Muscle of leg (tissue), 16 donors: ENCODE measurements at places on chromosomes 6 and 20.

- DNase-seq, result no peak
These were observed 99.3 kb downstream of the RPP40 start for GRCh38 chr6:4904461-4905025.

DNA sequence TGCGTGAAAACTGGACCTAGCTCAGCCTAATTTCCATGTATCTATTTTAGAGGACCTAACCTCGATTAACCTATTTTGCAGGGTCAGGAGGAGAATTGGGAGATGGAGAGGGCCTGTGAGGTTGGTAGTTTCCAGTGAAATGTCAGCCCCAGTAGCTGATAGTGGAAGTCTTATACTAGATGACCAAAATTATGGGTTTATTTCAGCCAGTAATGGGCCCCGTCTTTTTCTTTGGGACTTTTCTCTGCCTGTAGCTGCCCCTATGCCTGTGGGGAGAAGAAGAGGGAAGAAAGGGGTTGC is 37.8 kb downstream of the RREB1 start:
- no peak for DNase-seq

DNA sequence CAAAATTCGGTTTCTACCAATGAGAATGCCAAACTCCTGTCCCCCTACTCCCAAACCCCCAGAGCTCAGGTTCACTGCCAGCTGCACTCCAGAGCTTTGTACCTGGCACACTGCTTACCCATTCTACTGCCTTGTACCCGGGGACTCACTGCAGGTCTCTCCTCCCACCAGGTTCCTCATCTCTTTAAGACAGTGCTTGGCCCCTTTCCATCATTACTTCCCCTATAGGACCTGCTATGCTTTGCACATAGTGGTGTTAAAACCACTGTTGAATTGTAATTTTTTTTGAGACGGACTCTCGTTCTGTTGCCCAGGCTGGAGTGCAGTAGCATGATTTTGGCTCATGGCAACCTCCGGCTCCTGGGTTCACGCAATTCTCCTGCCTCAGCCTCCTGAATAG is 25.9 kb downstream of the LYRM4 start:
- DNase-seq, result peak; percentile 41

DNA sequence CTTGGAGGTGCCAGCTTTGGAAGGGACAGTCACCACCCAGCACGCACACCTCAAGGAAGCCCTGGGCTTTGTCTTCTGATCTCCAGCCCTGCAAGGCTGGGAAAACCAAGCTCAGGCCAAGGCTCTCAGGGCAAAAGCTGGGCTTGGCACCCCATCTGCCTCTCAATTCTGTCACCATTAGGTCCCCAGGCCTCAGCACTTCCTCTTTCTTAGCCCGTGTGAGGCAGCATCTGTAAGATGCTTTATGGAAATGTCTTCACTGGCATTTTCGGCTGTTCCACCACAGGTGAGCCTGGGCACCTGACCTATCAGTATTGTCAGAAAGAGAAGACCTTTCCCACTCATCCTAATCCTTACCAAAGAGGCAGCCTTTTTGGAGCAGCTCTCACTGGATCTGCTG is 24.6 kb downstream of the GMEB2 start:
- DNase-seq, result no peak

DNA sequence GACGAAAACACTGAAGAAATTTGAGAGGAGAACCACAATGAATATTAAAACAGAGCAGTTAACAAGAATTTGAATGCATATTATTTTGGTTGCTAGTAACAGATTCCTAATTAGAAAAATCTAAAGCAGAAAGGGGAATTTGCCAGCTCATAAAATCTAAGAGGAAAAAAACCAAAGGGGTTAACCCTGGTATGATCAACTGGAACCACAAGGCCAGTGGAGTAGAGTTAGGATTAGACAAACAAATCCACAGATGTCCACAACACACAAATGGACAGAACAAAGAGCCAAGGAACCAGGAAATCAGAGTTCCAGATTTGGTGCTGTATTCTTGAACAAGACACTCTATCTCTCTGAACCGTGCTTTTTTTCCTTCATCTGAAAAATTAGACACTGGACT is 195.0 kb downstream of the TASP1 start:
- DNase-seq, result no peak

- peak; percentile 85 for DNase-seq
These were observed 39.0 kb downstream of the JAG1 start for GRCh38 chr20:10634683-10635411.

DNA sequence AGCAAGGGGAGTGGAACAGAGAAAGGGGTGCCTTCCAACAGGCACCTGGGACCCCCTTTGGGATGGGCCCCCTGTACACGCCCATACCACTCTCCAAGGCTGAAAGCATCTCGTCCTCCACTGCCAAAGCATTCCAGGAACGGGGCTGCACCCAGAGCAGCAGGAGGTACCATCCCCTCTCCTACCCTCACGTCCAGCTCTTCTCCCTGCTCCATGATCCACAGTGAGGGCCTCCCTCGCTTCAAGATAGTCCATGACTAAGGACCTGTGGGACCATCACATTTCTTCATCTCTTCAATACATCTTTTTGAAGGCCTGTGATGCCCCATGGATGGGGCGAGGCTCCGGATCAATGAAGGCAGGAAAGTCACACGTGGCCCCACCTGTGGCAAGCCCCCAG is 209.9 kb downstream of the ANKRD60 start:
- DNase-seq, result no peak

- no peak for DNase-seq
These were observed 251.7 kb downstream of the PHACTR1 start for GRCh38 chr6:12968290-12968689.

- DNase-seq, result no peak
These were observed 297.6 kb downstream of the CDH26 start for GRCh38 chr20:60255866-60256265.

DNA sequence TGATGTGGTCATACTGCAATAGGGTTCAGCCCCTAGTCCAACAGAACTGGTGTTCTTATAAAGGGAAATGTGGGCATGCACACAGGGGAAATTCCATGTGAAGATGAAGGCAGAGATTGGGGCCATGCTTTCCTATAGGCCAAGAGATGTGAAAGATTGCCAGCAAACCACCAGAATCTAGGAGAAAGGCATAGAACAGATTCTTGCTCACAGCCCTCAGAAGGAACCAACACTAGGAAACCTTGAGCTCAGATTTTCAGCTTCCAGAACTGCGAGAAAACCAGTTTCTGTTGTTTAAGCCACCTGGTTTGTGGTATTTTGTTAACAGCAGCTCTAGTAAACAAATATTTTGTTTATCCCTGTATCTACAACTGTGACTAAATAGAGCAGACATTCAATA is 197.6 kb upstream of the CITED2 start:
- DNase-seq, result no peak

GRCh38 chr6:36793296-36793912 is 45.8 kb downstream of the CPNE5 start:
- no peak for DNase-seq

DNA sequence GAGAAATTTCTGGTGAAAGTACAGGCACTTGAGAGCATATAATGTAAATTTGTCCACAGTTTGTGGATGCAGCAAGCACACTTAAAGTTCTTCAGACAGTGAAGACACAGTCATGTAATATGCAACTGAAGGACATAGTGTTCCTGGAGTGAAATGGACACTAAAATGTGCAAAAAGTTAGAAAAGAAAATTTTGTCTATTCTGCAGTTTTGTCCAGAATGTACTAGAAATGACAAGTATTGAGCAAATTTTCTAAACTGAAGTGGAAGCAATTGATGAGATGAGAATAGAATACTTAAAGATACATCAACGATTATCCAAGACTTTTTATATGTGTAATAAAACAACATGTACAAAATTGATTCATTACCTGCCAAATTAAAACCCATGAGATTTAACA is 647.0 kb upstream of the IMPG1 start:
- DNase-seq, result no peak

DNA sequence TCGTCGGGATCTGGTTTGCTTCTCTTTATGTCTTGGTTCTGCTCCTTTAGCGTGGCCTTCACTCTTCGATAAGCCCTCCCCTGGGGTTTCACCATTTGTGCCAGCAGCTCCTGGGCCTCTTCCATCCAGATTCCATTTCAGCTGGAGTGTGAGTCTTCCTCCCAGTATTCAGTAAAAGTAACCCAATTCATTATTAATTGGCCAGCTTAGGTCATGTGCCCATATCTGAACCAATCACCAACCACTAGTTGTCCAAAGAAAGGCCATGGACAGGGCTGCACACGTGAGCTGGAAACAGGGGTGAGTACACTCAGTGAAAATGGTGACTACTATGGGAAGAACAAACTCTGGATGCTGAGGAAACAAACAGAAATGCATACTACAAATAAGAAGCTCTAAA is 2.8 kb upstream of the DOK5 start:
- DNase-seq, result no peak

- DNase-seq, result no peak
These were observed 286.2 kb upstream of the RNF217 start for GRCh38 chr6:124676033-124676432.

- DNase-seq, result no peak
These were observed 14.6 kb upstream of the TXLNB start for GRCh38 chr6:139306291-139306981.

GRCh38 chr6:112501705-112502104 is 154.6 kb downstream of the RFPL4B start:
- DNase-seq, result peak; percentile 97

- no peak for DNase-seq
These were observed 54.8 kb upstream of the MAP7 start for GRCh38 chr6:136604928-136605510.

DNA sequence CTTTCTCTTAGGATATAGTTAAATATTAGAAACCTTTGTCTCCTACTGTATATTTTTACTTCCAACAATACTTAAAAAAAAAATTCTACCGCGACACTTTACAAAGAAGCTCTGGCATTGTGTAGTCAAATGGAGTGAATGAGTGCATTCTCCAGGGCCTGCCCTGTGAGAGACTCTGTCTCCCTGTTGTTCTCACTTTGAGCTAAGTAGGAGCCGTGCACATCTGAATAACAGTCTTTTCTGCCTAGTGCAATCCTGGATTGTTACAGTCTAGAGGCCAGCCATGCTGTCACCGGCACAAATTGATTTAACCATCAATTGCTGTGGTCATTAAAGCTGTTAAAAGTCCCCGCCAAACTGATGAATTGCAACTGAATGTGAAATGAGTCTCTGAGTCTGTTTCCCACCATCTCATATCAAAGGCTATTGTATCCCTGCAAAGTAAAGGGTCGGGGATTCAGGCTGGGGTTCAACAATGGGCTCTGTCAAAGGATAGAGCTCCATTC is 156.0 kb downstream of the RFPL4B start:
- peak; percentile 81 for DNase-seq

GRCh38 chr6:151292974-151293687 is 53.4 kb downstream of the AKAP12 start:
- DNase-seq, result no peak

GRCh38 chr6:140043762-140044378 is 669.4 kb upstream of the CITED2 start:
- DNase-seq, result no peak

DNA sequence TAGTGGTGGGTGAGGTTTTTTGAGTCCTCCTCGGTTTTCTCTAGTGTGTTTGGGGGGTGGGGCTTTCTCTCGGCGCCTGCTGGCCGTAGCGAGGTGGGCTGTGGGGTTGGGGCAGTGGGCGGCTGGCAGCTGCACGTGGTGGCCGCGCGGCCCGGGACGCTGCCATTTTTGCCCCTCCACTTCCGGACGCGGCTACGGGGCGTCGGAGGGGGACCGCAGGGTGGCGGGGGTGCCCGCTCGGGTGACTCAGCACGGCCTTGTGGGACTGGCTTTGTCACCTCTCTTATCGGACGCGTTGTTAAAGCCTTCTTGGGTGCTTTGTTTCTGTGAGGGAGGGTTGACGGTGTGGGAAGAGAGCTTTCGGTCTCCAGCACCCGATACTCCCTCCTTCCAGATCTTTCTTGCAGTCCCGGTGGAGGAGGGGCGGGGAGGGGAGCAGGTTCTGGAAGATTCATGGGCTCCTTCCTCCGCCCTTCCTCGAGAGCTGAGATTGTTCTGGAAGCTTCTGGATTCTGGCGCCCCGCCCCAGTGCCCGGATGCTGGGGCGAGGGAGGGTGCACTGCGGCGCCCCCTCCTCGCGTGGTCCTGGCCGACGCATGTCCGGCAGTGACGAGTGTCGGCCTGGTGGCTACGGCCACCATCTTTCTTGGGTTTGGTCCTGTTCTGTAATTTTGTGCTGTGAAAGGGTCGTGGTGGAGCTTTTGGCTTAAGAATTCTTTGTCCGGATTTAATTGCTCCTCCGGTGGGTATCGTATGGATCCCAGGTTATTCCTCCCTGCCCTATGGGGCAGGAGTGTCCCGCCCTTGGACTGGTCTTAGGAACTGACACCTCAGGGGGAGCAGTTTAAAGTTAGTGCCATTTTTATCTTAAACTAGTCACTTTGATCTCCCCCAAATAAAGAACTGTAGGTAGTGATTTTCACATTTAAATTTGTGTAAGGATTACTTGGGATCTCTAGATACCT is 719 bp downstream of the HSP90AB1 start:
- DNase-seq, result peak; percentile 81

DNA sequence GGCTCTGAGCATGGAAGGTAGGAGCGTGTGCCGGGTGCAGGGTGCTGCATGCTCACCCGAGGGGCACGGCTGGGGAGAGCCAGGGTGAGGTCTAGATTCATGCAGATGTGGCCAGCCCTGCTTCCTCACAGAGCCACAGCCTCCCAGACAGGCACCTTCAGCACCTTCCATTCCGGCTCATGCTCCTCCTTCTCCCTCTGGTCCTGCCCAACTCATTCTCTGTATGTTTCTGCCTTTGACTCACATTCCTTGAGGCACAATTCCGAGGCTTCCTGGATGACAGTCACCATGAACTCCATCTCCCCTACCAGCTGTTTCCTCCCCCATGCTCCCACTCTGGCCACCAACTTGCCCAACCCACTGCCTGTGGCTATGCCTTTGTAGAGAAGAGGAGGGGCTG is 35.4 kb downstream of the DACT2 start:
- no peak for DNase-seq

GRCh38 chr6:132960720-132961119 is 146.4 kb downstream of the RPS12 start:
- no peak for DNase-seq

DNA sequence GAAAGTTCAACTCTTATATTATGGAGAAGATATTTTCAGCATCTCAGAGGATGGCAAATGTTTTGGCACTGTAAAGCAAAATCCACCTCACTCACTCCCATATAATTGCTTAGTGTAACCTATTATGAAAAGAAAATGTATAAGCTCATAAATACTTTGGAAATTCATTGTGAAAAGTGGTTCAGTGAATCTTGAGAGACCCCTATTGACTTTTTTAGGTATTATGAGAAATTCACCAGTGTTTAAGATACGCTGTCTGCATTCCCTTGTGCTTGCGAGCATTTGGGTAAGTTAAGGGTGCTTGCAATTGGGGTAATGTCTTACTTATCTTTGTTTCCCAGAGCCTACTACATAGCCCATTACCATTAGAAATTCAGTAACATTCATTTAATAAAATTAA is 66.3 kb upstream of the BMP5 start:
- peak; percentile 60 for DNase-seq

- DNase-seq, result no peak
These were observed 537 bp downstream of the CSTF1 start for GRCh38 chr20:56392881-56393482.
